Skeletal muscle cell (primary cell): ENCODE measurements at places on chromosomes 7 and 10.

DNA sequence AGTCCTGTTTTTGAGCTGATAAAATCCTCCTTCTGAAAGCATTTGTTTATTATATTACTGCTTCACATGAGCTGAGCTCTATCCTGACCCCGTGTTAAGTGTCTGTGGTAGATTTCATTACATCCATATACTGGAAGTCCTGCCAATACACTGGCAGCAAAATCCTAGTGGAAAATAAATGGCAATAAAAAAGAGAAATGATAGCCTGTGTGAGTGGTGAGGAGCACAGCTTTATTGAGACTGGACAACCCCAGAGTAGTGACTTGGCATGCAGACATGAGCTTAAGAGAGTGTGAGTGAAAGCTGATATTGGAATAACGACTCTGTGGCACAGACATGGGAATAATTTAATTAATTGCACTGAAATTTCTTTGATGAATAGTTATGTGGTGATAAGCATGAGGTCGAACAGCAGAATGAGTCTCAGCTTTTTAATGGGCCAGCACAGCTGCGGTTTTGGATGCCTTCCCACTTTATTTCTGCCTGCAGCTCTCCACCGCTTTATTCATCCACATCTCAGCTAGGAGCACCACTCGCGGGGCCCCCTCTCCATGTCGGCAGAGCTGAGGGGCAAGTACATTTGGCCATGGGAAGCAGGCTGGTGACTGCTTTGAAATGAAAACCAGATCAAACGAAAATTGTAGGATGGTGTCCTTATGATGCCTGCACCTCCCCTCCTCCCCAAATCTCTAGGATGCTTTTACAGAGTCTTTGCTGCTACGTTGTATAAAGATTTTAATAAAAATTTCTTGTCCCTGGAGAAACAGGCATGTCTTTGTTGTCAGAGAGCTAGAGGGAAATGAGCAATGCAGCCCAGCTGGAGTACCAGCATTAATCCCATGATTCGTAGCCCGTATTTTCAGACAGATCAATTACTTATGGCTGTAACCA lies 494.3 kb downstream of the AUTS2 start:
- DNase-seq, result peak; percentile 87

DNA sequence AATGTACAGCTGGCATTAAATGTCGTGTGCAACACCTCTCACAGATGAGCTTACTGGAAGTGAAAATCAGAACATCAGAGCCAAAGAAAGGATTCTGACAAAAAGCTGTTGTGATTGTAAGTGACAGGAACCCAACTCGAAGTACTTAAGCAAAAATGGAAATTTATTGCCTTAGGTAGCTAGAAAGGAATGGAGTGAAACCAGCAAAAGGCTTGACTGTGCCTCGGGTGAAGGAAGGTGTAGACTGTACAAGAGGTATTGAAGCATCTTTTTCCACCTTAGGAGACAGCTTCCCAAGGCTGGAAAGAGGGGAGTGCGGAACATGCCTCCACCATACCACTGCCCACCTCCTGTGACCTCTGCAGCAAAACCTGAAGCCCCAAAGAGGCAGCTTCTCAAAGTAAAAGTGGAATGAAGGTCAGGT lies 27.3 kb upstream of the ITGB1 start:
- no peak for DNase-seq

GRCh38 chr7:114629762-114630161 lies 215.1 kb downstream of the FOXP2 start:
- DNase-seq, result no peak

DNA sequence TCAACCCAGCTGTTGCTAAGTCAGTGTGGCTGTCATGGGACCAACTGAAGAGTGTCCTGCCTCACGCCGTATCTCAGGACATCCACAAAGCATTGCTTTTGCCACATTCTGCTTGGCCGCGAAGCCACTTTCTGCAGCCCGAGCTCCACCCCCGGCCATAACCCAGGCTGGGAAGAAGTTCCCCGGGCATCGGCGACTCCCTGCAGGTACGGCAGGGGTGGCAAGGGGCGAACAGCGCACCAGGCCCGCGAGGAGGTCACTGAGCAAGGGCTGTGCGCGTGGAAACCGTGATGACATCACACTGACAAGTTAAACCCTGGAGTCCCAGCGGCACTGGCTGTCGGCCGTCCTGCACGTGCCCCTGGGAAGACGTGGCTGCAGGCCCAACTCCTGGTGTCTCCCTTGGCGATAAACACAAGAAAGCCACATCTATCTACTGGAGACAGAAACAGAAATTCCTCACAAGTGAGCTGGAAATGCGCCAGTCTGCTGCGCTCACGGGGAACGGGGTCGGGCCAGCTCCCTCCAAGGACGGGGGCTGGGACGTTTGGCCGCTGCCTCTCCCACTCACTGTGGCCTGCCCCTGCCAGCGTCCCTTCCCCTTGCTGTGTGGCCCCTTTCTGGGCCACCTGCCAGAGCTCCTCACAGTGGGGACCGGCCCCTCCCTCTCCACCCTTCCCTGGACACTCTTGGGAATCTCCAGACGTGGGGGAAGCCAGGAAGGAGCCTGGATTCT lies 326.3 kb downstream of the DNAJB6 start:
- no peak for DNase-seq

DNA sequence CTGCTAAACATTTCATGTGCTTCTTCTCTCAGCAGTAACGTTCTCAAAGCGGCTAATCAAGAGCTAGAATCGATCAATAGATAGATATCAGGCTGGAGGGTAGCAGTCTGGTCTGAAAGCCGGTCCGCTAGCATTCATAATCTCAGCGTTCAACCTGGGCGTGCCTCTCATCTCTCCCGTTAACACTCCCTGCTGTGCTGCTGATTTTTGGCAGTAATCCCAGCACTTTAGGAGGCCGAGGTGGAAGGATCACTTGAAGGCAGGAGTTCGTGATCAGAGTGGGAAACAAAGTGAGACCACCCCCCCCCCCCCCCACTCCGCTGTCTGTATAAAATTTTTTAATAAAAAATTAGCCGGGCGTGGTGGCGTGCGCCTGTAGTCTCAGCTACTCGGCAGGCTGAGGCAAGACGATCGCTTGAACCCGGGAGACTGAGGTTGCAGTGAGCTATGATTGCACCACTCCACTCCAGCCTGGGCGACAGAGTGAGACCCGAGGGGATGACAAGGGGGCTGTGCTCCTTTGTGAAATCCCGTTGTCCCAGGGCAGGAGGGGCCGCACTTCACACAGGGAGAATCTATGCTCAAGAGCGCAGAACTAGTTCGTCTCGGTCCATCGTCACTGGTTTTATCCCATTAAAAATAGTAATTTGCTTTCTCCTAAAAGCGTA lies 624 bp upstream of the CEP55 start:
- no peak for DNase-seq

GRCh38 chr10:101967713-101968112 lies 88.3 kb downstream of the ARMH3 start:
- DNase-seq, result no peak

DNA sequence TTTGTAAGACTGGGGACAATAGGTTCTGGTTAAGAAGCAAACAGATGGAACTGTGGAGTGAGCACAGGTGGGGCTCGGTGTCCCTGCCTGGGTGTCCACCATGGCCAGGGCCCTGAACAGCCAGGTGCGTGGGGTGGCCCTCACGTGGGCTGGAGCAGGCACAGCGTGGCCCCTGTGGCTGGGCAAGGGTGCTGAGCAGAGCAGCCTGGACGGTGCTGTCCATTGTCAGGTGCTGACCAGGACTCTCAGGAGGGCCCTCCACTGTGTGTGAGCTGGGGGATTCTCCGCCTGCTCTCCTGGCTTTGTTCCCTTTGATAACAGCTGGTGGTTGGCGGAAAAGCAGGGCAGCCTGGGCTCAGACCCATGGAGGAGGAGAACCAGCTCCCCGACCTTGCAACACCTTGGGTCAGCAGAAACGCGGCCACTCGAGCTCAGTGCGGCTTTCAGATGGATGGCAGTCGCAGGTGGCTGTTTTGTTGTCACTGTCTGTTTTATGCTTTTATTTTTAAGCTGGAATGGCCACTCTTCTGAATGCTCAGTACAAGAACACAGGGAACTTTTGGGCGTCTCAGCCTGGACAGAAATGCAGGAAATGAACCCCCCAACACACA lies 273.9 kb upstream of the ADARB2 start:
- DNase-seq, result no peak

- DNase-seq, result no peak
Measured at GRCh38 chr10:14382531-14382930, 51.8 kb upstream of the FRMD4A start.

GRCh38 chr7:122161628-122162027 lies 17.6 kb upstream of the AASS start:
- no peak for DNase-seq

DNA sequence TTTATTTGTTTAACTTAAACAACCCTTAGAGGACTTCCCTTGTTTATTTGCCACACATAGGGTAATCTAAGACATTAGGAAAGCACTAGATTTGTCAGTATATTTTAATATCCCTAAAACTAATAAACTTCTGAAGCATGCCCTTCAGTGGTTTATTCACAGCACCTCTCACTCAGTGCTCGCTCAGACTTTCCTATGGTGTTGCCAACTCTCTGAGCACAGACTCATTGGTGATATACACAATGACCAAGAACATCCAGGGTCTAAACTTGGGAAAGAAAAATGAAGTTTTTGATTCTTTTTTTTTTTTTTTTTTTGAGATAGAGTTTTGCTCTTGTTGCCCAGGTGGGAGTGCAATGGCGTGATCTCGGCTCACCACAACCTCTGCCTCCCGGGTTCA lies 82.2 kb downstream of the RAB11FIP2 start:
- no peak for DNase-seq

DNA sequence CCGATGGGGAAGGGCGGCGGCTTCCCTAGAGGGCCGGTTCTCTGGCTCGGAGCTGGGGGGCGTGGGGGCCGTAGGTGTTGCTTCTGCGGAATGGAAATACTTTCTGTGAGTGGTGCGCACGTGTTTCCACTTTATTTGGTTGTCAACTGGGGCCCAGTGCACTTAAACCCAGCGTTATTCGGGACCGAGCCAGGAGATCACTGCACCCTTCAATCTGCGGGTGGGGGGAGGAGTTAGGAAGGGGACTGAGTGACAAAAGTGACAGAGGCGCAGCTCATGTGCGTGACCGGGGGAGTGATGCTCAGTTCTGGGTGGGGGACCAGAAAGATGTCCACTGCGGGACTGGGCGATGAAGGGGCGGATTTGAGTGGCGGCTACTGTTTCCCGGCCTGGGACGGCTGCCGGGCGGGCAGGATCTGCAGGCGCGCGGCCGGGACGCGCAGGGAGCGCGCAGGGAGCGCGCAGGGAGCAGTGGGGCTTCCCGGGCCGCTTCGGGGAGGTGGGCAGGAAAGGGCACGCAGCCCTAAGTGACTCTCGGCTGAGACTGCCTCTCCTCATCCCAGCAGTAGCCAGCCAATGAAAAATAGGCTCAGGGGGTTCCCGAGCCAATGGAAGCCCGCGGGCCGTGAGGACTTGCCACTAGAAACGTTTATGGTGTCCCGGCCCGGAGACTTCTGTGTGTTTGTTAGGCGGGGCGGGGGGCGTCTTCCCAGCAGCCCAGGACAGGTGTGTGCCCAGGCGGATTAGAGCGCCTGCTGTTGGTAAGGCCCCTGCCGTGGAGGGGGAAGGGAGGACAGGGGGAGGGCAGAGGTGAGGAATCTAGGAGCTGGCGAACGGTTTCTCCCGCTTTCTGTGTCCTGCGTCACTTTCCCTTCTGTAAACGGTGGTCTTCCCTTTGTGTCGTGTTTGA lies 54.3 kb upstream of the KDM7A start:
- no peak for DNase-seq

DNA sequence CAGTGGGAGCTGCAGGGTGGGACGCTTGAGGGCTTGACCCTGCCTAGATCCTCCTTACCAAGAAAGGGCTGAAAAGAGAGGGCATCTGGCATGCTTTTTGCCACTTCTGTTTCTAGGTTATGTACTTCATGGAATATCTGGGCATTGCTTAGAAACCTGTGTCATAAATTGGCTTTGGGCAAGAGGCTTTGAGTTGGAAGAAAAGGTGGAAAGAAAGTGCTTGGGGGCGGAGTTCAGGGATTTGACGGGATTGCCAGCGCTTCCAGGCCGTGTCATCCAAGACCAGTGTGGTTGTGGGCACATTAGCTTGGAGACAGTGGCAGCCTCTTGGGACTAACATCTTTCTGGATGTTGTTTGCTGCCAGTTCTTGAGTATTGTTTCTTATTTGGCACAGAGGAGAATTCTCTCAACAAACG lies 825 bp downstream of the ZNF862 start:
- DNase-seq, result no peak

DNA sequence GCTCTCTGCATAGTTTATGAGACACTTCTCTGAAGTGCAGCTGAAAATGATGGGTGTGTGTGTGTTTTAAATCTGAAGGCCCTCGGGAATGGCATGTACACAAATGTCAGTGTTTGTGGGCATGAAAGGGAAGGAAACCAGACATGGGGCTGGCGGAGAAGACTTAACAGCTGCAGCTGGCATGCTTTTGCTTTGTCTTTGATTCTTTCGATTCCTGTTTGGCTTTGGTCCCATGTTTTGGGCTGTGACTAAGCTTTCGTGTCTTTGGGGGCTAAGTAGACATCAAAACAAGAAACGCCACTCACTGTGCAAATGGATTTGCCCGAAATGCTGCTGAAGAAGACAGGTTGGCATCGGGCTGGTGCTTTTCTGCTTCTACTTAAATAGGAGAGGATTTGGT lies 179.3 kb downstream of the PFKFB3 start:
- peak; percentile 46 for DNase-seq

DNA sequence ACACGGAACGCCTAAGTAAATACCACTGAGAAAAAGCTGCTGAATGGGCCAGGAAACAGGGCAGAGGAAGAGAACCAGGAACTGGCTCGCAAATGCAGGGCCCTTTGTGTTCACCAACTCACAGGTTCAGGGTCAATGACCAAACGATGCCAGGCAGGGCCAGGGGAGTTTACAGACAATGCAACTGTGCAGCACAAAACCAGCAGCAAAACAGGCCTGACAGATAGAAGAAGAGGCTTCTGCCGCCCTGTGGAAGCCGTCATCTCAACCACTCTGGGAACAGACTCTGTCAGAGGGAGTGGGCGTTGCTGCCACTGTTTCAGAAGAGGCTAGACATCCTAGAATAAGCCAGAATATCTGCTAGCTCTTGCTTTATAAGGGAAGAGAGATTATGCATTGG lies 117.9 kb downstream of the KMT2E start:
- no peak for DNase-seq

GRCh38 chr7:26696161-26696560 lies 168.2 kb downstream of the SKAP2 start:
- DNase-seq, result no peak

DNA sequence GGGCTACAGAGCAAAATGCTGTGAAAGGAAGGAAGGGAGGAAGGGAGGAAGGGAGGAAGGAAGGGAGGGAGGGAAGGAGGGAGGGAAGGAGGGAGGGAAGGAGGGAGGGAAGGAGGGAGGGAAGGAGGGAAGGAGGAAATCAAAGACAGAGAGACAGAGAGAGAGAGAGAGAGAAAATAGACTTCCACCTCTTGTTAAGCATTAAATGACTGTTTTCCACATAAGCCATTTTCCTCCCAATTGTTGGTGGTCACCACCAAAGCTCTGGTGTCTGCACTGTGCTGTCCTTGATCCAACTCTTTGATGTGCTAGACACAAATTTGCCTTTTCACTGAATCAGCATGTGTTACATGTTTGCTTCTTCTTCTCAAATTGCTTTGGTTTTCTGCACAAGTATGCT lies 90.7 kb upstream of the INHBA start:
- DNase-seq, result no peak
